Activated T-cell treated with anti-CD3 and anti-CD28 coated beads, Interleukin-2, amount 50 U/mL, for 48 hours (primary cell): ENCODE measurements at places on chromosomes 6 and 20.

DNA sequence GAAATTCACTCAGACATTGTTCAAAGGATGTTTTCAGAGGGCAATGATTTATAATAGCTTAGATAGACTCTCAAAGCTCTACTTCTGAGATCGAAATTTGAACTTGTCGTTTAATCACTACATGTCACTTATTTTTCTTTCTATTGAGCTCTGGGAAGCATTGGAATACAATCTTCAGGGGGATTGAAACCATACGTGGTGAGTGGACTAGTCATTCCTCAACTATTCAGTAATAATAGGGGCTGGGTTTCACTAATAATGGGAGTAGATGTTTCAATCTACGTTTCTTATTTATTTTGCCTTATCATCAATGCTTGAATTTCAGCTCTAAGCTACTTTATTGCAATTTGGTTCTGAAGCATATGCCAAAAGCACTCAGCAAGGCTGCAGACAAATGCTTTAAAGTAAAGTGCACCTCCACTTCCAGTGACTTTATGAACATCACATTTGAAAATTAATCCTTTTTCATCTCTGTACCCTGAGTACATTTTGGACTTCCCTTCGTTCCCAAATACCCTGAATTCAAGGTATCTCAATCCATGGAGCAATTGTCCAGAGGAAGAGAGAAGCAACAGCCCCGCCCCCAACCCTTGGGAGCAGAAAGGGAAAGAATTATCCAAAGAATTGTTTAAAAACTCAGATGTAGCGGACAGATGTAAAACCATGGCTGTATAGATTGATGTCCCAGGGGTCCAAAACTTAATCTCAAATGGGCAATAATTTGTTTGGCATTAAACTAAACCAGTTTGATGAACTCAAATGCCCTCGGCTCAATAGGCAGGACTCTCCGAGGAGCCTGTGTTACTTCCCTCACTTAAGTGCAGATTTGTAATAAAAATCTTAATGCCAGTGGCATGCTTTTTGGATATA, 68.1 kb downstream of the HFE start:
- DNase-seq = no peak

GRCh38 chr6:82068721-82069120, 178.8 kb downstream of the IBTK start:
- no peak for DNase-seq

GRCh38 chr6:47992809-47993208, 118.2 kb downstream of the PTCHD4 start:
- DNase-seq = no peak

GRCh38 chr6:157012355-157012754, 235.2 kb downstream of the ARID1B start:
- DNase-seq = no peak

DNA sequence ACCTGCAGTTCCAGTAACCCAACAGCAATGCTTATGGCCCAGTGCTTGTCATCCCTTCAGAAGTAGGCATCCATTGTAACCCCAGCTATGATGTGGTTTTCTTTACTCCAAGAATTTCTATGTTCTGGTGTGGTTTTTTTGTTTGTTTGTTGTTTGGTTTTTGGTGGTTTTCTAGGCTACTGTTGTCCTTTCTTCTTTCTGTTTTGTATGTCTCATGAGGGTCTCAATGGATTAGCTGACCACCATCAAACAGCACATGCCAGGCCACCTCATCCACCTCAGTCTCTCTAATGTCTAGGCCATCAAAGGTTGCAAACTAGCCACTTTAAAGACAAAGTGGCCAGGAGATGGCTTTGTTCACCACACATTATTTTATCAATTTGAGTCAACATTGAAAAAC, 59.4 kb upstream of the TMEM30A start:
- no peak for DNase-seq

GRCh38 chr6:108744244-108744972, 103.8 kb upstream of the ARMC2 start:
- DNase-seq = no peak

GRCh38 chr20:11431621-11432020, 486.1 kb upstream of the BTBD3 start:
- no peak for DNase-seq

DNA sequence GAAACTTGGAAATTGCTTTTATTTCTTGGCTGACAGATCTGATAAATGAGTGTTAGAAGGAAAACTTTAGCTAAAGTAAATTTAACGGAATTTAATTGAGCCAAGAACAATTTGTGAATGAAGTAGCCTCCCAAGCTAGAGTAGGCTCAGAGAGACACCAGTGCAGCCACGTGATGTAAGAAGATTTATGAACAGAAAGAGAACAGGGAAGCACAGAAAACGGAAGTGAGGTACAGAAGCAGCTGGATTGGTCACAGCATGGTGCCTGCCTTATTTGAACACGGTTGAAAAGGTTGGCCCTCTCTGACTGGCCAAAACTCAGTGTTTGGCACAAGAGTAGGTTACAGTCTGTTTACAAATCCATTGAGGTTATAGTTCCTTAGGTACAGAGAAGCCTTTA, 29.5 kb upstream of the IFNGR1 start:
- no peak for DNase-seq

GRCh38 chr6:3608159-3608558, 143.4 kb downstream of the PXDC1 start:
- DNase-seq = no peak

- no peak for DNase-seq
Measured at GRCh38 chr6:22251348-22251747, 45.5 kb downstream of the PRL start.

- DNase-seq = peak; percentile 84
Measured at GRCh38 chr6:43021270-43022047, at the start of gene RRP36. RRP36 (plus strand) TSS chr6:43021623; CDS start chr6:43021655, 32 bp downstream.

GRCh38 chr20:22795871-22796270, 211.5 kb upstream of the FOXA2 start:
- no peak for DNase-seq

- DNase-seq = no peak
Measured at GRCh38 chr6:97029552-97029951, 105.0 kb downstream of the KLHL32 start.

DNA sequence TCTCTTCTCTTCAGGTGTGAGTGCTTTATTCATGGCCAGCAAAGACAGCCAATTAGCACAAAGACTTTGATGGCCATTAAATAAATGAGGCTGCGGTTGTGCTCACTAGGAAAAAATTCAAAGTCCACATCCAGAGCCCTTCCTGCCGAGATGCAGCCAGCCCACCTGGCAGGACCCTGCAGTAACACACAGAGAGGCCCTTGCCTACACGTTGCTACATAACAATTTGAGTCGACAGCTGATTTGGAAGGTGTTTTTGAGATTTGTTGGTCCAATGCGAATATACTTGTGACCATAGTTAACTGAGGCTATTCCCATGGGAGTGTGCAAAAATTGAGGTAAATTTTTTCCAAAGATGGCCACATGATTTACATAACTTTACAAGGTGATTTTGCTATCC, 605.4 kb upstream of the HTR1E start:
- no peak for DNase-seq

DNA sequence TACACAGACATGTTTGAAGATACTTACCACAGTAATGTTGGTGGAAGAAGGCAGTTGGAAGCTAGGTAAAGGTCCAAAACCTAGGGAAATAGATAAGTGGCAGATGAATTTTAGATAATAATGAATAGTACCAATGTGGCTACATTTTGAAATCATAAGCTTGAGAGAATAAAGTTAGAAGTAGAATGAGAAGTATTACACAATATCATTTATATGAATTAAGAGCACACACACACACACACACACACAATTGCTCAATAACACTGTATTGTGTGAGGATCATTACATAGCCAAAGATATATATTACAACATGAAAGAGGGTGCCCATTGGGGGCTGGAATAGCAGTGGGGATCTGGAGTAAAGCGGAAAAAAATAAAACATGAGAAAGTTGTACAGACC, 149.0 kb upstream of the EYA4 start:
- no peak for DNase-seq

DNA sequence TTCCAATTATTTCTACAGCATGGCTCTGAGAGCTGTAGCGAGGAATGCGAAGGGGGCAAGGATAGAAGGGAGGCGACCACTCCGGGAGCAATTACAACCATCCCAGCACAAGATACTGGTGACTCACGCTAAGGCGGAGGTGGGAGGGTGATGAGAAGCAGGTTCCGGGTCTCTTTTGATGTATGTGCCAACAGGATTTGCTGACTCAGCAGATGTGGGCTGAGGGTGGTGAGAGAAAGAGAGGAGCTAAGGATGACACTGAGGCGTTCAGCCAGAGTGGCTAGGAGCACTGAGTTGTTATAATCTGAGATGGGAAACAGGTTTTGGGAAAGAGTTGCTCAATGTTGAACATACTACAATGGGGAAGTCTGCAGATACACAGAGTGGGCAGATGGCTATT, 9.3 kb upstream of the TXNDC5 start:
- DNase-seq = peak; percentile 58

DNA sequence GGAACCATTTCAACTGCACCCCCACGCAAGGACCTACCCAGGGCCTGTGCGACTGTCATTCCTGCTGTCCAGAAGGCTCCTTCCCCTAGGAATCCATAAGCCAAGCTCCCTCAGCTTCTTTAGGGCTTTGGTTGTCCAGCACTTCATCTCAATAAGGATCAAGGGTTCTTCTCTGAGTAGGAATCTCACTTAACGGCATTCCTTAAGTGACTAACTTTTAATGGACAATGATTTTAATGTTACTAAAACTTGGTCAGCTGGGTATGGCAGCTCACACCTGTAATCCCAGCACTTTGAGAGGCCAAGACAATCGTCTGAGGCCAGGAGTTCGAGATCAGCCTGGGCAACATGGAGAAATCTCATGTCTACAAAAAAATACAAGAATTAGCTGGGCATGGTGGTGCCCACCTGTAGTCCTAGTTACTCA, 13.4 kb downstream of the UBE2V1 start:
- DNase-seq = no peak

GRCh38 chr6:46099952-46100351, 29.8 kb upstream of the ENPP4 start:
- no peak for DNase-seq

- no peak for DNase-seq
Measured at GRCh38 chr20:52619101-52619500, 353.1 kb upstream of the TSHZ2 start.

DNA sequence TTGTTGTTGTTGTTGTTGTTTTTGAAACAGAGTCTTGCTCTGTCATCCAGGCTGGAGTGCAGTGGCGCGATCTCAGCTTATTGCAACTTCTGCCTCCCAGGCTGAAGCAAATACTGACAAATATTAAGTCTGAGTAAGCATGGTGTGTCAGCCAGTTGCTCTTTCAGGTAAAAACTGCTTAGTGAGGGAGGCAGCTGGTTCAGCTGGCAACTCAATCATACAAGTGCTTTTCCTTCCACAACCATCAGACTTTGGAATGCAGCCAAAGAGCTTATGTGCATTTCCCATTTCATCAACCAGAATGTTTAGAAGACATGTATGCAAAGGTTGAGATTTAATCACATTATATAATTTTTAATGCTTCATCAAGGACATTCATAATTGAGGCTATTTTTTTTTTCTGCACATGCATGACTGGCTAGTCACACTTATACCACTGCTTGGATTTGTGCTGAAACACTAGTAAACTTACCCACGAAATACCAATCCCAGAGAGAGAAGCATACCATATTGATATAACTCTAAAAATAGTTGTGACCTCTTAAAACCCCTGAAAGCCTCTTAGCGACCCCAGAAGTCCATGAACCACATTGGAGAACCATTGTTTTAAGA, 56.0 kb downstream of the CLIC5 start:
- DNase-seq = no peak

- DNase-seq = no peak
Measured at GRCh38 chr20:37697314-37697713, 3.5 kb downstream of the CTNNBL1 start.

- DNase-seq = no peak
Measured at GRCh38 chr6:33672808-33673207, 38.7 kb downstream of the UQCC2 start.

- no peak for DNase-seq
Measured at GRCh38 chr6:138896104-138896756, 91.8 kb downstream of the REPS1 start.

- peak; percentile 19 for DNase-seq
Measured at GRCh38 chr20:25486377-25486776, 78.9 kb downstream of the GINS1 start.

- DNase-seq = no peak
Measured at GRCh38 chr20:53716395-53716794, 122.8 kb upstream of the ZNF217 start.

- DNase-seq = no peak
Measured at GRCh38 chr6:114714836-114715507, 372.1 kb upstream of the HS3ST5 start.

DNA sequence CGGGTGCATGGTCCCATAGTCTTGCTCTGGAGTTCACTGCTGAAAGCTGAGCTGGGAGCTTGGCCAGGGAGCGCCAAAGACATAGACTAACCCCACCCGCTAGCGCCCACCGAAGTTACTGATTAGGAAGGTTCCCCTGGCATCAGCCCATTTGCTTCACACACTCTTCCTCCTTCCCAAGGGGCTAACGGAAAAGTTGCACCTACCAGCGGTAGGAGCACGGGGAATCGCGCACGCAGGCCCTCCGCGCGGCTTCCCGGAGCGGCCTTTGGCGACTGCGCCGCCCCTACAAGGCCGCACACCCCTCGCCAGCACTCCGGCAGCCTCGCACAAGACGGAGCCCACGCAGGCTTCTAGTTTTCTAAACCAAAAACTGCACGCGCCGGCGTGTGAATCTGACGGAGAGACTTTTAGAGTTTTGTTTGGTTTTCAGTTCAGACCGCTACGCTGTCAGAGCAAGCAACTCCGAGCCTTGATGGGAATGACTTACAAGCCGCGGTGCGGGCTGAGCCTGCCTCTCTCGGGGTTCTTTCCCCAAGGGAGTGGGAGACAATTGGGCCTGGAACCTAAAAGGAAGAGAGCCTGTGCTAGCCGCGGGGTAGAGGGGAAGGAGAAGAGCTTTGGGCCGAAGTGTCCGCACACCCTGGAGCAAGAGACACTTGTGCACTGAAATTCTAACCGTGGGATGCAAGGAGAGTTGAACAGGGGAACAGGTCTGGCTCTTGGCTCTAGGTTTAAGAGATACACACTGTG, 891 bp upstream of the POU3F2 start:
- DNase-seq = peak; percentile 54
